ENCODE measurements at places on chromosomes 4 and X.

- DNase-seq: no peak
These were observed 188.1 kb upstream of the SFRP2 start for GRCh38 chr4:153976954-153977353.

- peak; percentile 49 for DNase-seq
These were observed 3.4 kb downstream of the TFE3 start for GRCh38 chrX:49039598-49040375.

GRCh38 chr4:120005076-120005475, 61.6 kb downstream of the MAD2L1 start:
- DNase-seq: no peak

DNA sequence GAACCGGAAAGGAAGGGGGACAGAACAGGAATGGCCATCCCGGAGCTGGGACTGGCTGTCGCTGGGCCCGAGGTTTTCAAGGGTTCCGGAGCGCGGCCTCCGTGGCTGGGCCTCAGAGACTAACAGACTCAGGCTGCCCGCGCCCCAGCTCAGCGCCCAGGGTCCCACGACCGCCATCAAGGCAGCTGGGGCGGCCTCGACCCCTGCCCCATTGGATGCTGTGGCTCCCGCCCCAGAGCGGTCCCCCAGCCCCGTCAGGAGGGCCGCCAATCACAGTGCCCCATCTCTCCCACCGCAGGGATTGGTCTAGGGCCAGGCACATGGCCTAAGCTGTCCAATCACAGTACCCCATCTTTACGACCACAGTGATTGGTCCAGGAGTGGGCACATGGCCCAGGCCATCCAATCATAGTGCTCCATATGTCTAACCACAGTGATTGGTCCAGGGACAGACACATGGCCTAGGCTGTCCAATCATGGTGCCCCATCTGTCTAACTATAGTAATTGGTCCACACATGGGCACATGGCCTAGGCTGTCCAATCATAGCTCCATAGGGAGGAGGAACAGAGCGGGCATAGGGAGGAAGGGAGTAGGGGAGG, 105.3 kb upstream of the NKX1-1 start:
- DNase-seq: peak; percentile 3

DNA sequence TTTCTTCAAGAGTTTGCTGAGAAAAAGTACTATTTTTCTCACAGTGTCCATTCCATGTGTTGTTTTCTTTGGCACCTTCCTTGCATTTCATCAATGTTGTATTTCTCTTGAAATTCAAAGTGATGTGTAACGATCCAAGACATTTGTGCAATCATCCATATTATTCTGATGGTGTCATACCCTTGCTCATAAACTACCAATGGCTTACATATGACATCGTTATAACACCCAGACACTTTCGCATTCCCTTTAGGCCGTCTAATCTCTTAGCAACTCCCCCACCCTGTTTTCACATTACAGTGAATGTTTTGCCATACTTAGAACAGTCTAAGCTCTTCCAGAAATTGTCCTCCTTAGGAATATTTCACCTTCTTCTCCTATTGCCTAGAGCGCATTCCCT, 1779.0 kb downstream of the PCDH7 start:
- DNase-seq: no peak

DNA sequence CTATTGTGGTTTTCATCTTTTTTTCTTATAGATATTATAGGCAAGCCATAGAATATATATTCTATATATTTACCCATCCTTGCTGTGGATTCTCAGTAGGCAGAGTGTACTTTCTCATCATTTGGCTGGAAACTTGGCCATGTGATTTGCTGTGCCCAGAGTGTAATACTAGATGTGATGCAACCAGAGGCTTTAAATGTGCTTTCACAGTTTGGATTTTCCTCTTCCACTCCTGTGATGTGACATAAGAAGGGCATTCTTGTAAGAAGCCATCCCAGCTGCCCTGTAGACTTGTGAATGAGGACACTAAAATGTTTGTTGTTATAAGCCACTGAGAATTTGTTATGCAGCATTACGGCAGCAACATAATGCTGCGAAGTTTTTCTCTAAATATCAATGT, 10.4 kb upstream of the HPGDS start:
- DNase-seq: no peak

DNA sequence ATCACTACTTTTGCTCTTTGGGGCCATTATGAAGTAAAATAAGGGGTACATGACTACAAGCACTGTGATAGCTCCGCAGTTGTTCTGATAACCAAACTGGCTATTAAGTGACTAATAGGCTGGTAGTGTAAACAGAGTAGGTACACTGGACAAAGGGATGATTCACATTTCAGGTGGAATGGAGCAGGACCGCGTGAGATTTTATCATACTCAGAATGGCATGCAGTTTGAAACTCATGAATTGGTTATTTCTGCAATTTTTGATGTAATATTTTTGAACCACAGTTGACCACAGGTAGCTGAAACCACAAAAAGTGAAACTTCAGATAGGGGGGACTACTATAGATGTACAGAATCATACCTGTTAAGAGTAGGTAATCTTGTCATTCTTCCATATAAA, 55.8 kb downstream of the PAK3 start:
- DNase-seq: no peak

- DNase-seq: no peak
These were observed 299.1 kb upstream of the BMP3 start for GRCh38 chr4:80731436-80731835.

DNA sequence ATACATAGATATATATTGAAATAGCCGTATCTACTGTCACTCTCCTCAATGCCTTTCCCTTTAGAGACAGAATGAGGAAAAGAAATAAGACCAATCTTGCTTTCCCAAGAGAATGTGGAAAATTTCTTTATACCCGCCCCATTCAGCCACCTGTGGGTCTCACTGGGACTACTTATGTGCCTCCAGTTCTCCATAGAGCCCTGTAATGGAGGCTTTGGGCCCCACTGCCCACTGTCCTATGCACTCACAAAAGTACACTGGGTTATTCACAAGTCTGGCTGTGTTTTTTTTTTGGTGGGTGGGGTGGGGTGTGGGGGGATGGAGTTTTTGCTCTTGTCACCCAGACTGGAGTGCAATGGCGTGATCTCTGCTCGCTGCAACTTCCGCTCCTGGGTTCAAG, 70.4 kb upstream of the ELOVL6 start:
- DNase-seq: no peak

- no peak for DNase-seq
These were observed 284.6 kb upstream of the GATB start for GRCh38 chr4:152045449-152045806.

DNA sequence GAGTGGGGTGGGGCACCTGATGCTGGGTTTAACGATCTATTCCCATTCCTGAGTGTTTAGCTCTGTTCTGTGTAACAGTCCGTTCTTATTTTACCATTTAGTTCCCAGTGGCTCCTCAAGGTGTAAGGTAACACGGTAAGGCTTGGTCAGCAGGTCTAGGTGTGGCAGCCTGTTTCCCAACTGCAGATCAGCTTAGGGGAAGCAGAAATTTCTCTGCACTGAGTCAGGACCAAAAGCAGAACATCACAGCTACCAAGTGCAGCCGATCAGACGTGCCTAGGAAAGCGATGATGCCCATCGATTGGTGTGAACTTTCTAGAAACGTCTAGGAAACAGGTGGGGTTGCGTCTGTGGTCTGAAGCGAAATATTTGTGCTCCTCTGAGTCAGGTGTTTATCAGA, 240.1 kb downstream of the STIM2 start:
- DNase-seq: no peak

GRCh38 chr4:87093443-87094123, 126.8 kb downstream of the KLHL8 start:
- peak; percentile 79 for DNase-seq

- DNase-seq: no peak
These were observed 163.7 kb downstream of the SHOX start for GRCh38 chrX:794311-794710.

DNA sequence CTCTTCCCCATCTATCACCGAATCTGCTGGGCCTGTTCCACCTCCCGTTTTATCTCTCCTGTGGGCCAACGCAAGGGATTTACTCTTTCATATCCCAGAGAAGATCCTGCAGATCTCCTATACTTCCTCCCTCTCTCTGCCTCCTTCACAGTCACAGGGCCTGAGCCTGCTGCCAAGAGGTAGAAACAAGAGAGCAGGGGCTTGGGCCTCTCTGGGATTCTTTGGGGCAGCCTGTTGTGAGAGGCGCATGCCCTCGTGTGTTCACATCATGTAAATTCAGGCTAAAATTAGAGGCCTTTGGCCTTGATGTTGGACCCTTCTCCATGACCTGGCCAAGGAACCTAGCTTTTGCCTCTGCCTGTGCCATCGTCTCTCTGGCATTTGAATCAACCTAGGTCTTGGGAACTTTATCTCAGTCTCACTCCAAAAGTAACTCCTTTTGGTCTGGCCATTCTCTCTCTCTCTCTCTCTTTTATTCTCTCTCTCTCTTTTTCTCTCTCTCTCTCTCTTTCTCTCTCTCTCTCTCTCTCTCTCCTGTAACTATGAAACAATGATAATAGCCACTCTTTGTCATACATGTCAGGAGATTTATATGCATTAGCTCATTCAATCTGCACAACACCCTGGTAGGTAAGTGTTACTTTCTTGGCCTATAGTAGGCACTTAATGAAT, 20.0 kb upstream of the EFNB1 start:
- no peak for DNase-seq

GRCh38 chr4:11297201-11297600, 131.5 kb downstream of the HS3ST1 start:
- no peak for DNase-seq

DNA sequence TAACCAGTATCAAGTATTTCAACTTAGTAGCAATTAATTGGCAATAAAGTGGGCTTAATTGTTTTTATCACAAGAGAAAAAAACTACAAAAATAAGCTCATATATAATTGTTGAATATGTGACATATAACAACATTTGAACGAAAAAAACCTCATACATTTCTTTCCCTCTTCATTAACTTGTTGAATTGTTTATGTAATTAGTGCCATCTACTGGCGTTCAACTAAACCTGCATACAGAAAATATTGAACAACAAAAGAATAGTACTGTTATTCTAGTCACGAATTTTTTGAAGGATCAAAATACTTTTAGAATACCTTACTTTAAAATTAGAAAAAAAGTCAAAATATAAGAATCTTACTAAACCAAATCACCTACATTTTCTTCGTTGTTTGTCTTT, 586.5 kb upstream of the FTHL17 start:
- peak; percentile 2 for DNase-seq

DNA sequence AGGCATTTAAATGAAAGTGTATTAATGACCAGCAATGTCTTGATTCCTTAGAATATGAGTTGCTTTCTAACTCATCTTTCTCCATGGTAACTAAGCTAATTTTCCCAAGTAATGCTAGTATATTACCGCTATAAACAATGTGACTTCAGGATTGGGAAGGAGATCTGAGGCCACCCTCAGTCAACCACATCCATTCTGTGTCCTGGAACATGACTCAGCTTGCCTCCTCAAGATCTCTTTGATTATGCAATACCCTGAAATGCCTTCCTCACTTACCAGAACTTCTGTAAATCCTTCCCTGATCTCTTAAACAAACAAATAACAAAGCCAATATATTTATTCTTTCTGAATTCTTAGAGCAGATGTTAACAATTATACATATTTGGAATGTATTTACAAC, 1495.5 kb downstream of the PCDH18 start:
- no peak for DNase-seq

GRCh38 chr4:161929956-161930355, 233.8 kb downstream of the FSTL5 start:
- no peak for DNase-seq

GRCh38 chr4:155948541-155948940, 5.1 kb downstream of the CTSO start:
- no peak for DNase-seq

DNA sequence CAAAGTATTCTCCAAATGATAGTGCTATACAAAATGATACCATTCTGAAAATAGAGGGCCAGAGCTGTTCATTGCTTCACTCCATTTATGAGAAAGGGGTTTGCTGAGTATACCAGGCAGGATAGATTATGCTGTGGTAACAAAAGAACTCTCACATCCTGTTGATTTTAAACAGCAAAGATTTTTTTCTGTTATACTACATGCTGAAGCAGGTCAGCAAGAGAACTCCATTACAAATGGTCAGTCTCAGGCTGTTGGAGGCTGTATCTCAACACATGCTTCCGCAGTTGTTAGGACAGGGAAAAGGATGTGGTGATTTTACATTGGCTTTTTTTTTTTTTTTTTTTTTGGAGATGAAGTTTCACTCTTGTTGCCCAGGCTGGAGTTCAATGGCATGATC, 13.7 kb upstream of the KLHL5 start:
- DNase-seq: peak; percentile 46

DNA sequence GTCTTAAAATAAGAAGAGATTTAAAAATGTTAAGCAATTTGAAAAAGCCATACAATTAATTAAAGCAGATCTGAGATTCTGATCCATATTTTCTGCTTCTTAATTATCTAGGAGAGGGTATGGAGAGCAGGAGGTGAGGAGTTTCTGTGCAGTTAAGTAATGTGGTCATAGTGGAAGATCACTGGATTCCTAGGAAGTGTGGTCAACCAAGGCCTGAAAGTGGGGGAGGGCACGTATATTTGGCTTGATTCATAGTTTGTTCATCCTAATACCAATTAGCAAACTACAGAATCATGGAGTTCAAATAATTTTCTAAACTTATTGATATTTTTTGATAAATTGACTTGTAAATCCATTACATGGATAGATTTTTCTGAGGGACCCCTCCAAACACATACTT, 768.3 kb downstream of the RAPGEF2 start:
- no peak for DNase-seq

DNA sequence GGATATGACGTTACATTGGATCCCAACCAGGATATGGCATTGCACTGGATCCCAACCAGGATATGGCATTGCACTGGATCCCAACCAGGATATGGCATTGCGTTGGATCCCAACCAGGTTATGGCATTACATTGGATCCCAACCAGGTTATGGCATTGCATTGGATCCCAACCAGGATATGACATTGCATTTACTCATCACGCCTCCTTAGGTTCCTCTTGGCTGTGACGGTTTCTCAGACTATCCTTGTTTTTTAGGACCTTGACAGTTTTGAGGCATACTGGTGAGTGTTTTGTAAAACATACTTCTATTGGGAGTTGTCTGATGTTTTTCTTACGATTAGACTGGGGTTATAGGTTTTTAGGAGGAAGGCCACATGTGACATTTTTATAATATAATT, 5.4 kb upstream of the ACSL1 start:
- no peak for DNase-seq

GRCh38 chrX:6227453-6227835, 1.2 kb downstream of the NLGN4X start:
- DNase-seq: no peak

GRCh38 chrX:14902537-14902936, 29.3 kb downstream of the MOSPD2 start:
- no peak for DNase-seq

GRCh38 chrX:65667503-65668376, at the start of gene MSN:
Gene MSN, plus strand, starts transcription at chrX:65667654. Its CDS starts 188 bp downstream, at chrX:65667842.
- peak; percentile 84 for DNase-seq

DNA sequence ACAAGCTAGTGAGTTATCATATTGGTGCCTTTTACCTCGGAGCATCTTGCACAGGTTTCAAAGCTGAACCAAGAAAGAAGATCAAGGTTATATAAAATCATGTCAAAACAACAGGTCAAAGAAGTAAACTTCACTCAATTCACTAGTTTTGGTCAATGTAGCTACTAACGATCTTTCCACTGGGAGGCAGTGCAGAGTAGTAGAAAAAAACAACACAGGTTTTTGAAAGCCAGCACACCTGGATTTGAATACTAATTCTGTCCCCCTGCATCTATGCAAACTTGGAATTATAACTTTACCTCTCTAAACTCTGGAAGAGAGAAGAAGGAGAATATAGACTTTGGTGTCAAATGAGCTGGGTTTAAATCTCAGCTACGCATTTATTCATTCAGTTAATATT, 266.1 kb downstream of the GRIA3 start:
- peak; percentile 27 for DNase-seq

- DNase-seq: no peak
These were observed 1.2 kb downstream of the SLAIN2 start for GRCh38 chr4:48342606-48342880.

Measured in GM12865 (cell line).